Activated T-helper 1 cell treated with Interleukin-2 at 50 U/mL for 16 hours (primary cell): ENCODE measurements at places on chromosomes 6 and 20.
A peak's percentile ranks its signal among the peaks of the same experiment; 100 is the strongest.

GRCh38 chr6:166632731-166633130 is 5.7 kb upstream of the RPS6KA2 start:
- DNase-seq, result no peak

DNA sequence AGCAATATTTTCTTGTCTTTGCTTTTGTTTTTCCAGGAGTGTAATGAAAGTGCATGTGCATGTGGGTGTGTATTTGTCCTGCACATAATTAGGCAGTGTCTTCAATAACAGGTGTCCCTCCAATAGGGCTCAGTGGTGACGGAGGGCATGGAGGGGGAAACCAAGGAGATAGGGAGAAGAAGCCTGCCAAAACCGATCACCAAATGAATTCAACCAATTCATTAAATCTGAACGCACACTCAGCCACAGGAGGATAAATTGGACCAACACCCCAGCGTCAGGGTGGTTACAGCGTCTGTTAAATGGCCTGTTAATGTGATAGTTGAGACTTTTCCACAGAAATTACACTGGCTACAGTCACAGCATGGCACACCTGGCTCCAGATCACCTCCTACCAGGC is 527.6 kb downstream of the CD83 start:
- no peak for DNase-seq

GRCh38 chr20:41004531-41005360 is 23.9 kb upstream of the TOP1 start:
- DNase-seq, result no peak

GRCh38 chr6:95819939-95820338 is 195.8 kb upstream of the FUT9 start:
- DNase-seq, result no peak

DNA sequence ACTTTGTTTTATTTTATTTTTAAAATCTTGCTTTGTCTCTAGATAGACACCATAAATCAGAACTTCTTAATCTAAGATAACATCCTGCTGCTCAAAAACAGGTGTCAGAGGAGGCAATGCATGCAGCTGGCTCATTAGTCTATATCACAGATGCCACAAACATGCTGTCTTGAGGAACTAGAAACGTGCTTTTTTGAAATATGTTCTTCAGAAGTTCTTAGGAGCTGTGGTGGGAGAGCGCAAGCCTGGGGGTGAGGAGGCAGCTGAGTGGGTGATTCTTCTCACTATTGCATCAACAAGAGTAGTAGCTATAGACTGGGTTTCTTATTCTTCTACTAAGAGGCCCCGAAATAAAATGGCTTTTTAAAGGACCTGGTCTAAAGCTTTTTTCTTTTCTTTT is 23.4 kb downstream of the IL22RA2 start:
- no peak for DNase-seq

DNA sequence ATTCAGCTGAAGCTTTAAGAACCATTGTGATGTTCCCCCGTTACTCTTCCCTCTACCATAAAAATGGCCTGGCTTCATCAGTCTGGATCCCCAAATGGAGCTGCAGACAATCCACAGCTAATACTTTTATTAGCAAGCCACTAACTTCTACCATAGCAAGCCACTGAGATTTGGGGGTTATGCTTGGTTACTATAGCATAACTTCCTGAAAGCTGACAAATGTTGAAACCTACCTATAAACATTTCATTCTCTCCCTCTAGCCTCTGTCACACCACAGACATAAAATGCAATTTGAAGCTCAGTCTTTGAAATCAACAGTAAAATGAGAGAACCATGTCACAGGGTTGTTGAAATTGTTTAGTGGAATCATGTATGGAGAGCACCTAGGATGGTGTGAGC is 3.0 kb upstream of the HTR1E start:
- DNase-seq, result no peak

DNA sequence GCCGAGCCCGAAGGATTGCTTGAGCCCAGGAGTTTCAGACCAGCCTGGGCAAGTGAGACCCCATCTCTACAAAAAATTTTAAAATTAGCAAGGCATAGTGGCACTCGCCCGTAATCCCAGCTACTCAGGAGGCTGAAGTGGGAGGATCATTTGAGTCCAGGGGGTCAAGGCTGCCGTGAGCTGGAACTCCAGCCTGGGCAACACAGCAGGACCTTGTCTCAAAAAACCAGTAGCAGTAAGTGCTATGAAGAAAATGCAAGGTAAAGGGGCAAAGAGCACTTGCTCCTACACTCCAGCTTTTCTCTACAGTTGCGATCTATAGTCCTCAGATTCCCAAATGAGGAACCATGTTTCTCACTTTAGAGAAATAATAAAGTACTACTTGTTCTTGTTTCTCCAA is 1.8 kb upstream of the DDX39B start:
- no peak for DNase-seq

- no peak for DNase-seq
These were observed 3.7 kb downstream of the MRPL14 start for GRCh38 chr6:44123544-44123943.

DNA sequence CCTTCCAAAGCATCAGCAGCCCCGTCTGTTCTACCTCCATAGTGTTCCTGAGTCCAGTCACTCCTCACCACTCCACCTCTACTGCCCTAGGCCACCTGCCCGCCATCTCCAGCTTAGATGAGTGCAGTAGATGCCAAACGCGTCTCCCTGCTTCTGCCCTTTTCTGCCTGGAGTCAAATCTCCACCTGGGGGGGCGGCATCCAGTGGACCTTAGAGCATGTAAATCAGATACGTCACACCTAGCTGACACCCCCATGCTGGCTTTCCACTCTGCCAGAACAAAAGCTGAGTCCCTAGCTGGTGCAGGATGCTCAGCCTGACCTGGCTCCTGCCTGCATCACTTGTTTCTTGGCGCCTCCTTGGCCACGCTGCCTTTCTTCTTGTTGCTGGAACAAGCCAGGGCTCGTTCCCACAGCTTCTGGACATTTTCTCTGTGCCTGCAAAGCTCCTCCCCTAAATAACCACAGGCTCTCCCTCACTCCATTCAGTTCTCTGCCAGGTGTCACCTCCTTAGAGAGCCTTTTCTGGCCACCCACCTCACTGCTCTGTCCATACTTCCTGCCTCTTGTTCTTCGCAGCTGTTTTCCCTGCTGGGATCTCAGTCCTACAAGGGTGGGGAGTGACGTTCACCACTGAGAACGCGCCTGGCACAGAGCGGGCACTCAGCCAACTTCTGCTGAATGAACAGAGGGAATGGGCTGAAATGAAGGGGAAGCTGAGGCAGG is 5.8 kb downstream of the DDR1 start:
- no peak for DNase-seq

DNA sequence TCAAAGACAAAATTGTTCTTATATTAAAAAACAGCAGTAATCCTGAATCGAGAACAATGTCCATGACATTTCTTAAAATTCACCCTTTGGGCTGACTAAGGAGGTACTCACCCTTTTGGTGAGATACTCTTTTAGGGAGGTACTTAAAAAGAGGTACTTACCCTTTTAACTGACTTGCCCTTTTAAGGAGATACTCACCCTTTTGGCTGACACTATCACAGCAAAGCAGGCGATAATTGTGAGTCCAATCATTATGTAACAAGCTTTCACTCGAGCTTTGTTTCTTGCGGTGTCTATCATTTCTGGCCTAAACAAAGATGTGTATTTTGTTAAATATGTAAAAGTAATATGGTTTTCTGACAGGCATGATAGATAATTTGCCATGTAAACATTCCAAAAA is 3.7 kb downstream of the FAM162B start:
- no peak for DNase-seq

- DNase-seq, result peak; percentile 13
These were observed 36.5 kb upstream of the MLN start for GRCh38 chr6:33840048-33840926.
